ENCODE measurements at places on chromosomes 2 and 18. TPM values are rescaled to one million over a fixed set of nuclear protein-coding genes. Genes with fewer than 3 reads are reported as not detected.

- H3K4me1 ChIP-seq: no peaks in the 10 kb centered on the region
- no peaks in the 10 kb centered on the region for H3K36me3 ChIP-seq
- no peaks in the 10 kb centered on the region for H3K27me3 ChIP-seq
- no peak for DNase-seq
Measured at GRCh38 chr2:142840436-142840835, 37.0 kb upstream of the KYNU start.

DNA sequence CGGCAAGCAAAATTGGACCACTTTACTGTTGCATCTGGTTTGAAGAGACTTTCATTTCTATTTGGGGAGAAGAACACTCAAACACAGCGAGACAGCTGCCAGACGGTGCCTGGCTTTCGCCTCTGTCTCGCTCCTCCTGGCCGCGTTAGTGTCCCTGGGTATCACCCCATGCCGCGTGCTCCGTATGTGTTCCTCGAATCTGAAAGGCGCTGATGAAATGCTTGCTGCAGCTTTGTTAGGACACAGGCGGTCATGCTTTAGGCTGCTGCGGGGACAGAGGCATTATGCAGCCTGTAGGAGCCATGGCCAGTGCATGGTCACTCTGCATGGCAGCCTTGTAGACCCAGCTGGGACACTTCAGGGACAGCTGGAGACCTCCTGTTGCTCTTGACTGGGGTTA is 53.9 kb downstream of the LDLRAD4 start:
- no peaks in the 10 kb centered on the region for H3K27me3 ChIP-seq
- DNase-seq: no peak
- peaks cover 63% of the 10 kb centered on the region for H3K4me1 ChIP-seq
- H3K36me3 ChIP-seq: peaks cover 9% of the 10 kb centered on the region
- H3K27ac ChIP-seq: no peak overlapping the region

- no peak overlapping the region for H3K4me3 ChIP-seq
- H3K27me3 ChIP-seq: no peaks in the 10 kb centered on the region
- H3K4me1 ChIP-seq: no peaks in the 10 kb centered on the region
- DNase-seq: no peak
- H3K27ac ChIP-seq: no peak overlapping the region
Measured at GRCh38 chr2:146678516-146678915, 1166.3 kb upstream of the ACVR2A start.

IDH1 gene
- total RNA-seq: 42.7 TPM

LDAH gene
- total RNA-seq: 34.7 TPM

ALPP gene
- total RNA-seq: not detected

IL36B gene
- not detected for total RNA-seq
